ENCODE measurements at places on chromosomes 4 and X.

GRCh38 chrX:118528071-118528737 lies 32.6 kb downstream of the DOCK11 start:
- no peak for DNase-seq

DNA sequence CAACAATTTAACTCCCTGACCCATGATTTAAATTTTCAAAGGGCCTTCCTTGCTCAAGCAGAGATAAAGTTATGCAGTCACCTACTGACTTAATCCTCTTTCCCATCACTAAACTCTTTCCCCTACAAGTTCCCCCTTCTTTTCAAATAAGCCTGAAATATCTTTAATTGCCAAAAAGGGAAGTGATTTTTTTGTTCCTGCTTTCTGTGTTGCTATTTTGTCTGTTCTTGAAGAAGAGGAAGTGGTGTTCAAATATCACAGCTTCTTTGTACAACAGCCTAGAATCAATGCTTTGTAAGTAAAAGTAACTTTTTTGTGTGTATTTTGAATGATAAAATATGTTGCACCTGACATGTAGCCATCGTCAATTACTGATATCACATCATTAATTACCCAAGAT lies 595.9 kb downstream of the CENPC start:
- no peak for DNase-seq

DNA sequence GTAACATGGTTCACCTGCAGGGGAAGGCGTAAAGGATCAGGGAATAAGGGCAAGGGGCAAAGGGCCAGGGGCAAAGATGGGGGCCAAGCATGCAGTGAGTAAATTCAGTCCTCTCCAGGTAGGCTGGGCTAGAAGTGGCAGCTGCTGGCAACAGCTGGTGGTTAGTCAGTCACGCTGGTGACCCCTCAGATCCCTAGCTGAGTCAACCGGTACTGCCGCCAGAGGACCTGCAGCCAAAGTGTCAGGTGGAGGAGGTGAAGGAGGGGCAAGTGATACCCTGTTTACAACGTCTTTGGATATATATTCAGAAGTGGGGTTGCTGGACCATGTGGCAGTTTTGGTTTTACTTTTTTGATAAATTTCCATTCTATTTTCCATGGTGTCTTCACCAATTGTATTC lies 24.6 kb upstream of the NAP1L2 start:
- no peak for DNase-seq

DNA sequence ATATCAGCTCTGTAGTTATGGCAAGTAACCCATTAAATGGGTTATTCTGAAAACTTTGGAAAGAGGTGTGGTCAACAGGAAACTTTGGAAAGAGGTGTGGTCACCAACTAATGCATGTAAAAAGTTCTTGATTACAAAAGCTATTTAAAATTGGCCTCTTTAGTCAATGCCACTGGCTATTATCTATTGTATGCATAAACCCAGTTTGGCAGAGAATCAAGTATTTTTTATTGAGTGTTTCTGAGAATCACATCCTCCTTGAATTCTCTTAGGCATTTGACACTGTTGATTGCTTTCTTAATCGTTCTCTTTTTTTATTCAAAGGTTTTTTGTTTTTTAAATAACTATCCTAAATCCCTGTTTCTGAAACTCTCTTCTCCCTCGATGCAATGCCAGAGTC lies 7.5 kb downstream of the P2RY4 start:
- no peak for DNase-seq

DNA sequence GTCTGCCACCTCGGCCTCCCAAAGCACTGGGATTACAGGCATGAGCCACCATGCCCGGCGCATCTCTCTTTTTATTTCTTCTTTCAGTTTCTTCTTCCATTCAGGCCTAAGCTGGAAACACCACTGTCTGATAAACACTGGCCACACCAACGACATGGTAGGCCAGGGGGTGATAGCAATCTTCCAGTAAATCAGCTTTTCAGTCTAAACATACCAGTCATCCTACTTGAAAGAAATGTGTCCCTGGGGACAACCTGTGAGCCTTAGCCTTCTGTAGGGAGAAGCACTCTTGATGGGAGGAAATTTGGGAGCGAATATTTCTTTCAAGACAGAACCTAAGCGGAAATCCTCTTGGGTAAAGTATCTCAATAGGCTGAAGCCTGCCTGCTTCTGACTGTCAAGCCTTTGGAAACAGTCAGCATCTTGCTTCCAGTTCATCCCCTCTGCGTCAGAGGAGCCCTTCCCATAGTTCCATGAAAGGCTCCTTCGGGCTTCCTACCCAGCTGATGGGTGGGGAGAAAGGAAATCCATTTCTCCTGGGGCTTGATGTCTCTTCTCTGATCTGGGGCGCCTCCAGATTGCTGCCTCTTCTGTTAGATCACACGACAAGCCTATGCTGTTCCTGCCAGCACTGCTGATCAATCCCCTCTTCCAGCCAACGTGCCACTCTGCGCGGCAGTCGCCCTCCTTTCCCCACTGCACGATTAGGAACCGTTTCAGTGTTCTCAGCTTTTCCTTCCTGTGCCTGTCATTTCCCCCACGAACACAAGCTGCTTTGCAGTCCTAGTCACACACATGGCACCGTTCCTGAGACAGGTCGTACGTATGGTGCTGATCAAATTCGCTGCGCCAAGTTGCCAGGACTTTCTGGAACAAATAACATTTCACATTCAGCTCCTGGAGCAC lies 49.5 kb upstream of the CBR4 start:
- DNase-seq = no peak

GRCh38 chr4:170729897-170730296 lies 640.1 kb upstream of the AADAT start:
- no peak for DNase-seq

- DNase-seq = no peak
Observed at GRCh38 chrX:151702026-151702714, 6.9 kb downstream of the PRRG3 start.

DNA sequence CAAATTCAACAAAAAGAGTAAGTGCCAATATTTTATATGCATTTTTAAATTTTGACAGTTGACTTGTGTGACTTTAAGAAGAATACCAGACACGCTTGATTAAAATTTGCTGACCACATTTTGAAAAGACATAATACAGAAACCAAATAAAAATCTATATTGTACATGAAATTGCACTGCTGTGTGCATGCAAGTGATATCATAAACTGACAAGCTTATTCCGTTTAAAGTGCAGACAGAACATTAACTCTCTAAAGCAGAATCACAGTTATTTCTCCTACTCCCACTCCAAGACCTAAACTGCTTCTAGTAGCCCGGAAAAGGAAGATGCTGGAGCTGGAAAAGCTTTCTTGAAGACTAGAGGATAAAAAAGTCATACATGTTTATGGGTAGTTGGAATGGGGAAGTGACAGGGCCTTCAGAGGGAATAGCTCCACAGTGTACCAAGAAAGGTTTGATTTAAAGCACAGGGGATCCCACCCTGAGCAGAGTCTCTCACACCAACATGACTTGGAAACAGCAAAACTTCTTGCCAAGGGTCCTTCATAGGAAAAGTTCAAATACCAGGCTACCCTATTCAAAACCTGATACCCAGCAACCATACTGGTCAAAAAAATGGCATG lies 34.1 kb upstream of the NAF1 start:
- no peak for DNase-seq

DNA sequence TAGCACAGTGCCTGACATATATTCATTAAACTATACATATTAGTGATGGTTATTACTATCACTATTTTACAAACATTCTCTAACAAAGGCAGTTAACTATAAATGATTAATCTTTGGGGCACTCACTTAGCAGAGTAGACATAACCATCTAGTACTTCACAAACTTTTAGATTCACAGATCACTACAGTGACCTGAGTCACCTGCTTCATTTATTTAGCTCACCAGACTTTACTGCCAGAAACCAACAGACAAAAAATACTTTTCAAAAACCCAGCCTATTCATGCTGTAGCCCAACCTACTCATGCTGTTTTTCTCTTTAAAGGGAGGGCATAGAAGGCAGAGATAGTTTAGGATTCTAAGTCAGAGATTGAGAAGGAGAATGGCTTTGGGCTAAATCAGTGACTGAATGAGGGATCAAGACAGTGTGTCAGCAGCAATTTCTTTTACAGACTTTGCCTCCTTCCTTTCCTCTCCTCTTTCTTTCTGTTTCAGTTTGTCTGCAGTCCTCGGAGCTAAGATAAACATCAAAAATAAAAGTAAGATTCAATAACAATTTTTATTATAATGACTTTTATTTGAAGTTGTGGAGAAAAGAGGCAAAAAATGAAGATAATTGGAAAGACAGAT lies 34.7 kb upstream of the PDE5A start:
- DNase-seq = no peak

DNA sequence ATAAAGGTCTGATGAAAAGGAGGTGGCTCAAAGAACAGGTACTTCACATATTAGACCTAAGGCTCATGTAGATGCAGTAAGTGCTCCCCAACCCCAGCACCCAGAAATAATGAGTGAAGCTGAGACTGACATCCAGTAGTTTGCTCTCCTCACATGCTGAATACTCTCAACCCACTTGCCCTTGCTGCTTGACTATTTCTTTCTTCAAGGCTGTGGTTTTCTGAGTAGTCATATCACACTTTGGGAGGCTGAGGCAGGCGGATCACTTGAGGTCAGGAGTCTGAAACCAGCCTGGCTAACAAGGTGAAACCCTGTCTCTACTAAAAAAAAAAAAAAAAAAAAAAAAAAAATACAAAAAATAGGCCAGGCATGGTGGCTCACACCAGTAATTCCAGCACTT lies 51.5 kb upstream of the PRPS1 start:
- DNase-seq = no peak

DNA sequence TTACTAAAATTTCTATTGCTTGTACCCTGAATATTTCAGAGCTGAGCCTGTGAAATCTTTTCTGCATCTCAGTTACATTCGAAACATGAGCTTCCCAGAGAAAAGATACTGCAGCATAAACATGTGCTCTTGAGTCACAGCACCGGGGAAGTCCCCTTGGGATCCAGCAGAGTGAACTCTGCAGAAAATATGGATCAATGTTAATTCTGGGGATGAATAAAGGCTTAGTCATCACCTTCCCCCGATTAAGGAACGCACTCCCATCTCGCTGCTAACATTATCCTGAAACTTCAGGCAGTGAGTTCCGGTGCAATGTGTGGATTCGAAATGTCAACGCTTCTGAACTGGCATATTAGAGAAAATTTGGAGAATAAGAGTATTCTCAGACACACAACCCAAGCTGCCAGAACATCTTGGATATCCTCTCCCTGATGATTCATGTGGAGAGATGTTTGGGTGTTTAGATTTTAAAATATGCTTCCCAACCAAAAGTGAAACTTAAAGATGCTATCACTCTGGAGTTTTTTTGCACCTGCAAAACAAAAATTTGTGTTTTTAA lies 90.8 kb downstream of the IRF2 start:
- DNase-seq = no peak

- DNase-seq = no peak
Observed at GRCh38 chrX:47586043-47586787, 4.0 kb downstream of the TIMP1 start.

DNA sequence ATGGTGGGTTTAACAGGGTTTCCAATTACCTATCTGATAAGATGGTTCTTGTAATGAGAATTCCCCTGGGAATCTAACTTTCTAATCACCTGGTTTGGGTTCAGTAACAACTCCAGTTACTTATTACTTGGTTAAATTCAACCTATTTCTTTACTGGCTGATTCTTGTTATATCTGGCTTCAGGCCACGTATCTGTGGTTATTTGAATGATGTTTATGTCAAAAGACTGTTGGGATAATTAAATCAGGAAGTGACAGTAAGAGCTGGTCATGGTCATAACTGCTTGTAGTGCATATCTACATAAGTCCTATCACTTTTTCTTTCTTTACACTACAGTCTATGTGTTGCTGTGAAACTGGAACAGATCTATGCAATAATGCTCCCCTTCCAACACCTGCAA lies 108.1 kb downstream of the MID1 start:
- DNase-seq = no peak

DNA sequence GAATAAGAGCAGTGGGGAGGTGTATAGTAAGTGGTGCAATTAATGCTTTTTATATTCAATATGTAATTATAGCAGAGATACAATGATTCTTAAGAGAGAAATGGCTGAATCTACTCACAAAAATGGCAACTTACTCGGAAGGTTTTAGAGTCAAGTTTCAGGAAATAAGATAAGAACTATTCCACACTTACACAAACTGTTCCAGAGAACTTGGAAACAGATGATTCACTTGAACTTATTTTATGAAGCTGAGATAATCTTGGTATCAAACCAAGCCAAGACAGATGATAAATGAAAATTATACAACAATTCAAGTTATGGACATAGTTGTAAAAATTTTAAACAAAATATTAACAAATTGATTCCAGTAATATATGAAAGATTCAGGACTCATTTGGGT lies 311.3 kb upstream of the HS3ST1 start:
- DNase-seq = no peak

DNA sequence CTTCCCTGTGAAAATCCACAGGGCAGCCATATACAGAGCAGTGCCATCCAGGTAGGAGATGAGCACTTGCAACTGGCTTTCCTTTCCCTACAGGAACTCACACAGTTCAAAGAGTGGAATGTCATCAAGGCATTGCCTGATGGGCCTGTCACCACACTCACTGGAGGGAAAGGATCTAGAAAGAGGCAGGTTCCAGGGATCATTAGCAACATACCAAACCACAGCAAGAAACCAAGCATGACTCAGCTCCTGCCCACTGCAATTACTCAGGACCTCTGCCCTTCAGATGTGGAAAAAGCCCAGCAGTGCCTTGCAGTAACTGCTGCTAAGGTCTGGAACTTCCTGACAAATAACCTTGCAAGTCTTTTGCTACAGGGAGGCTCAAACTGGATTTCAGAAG lies 101.2 kb downstream of the ZNF674 start:
- no peak for DNase-seq

- DNase-seq = no peak
Observed at GRCh38 chrX:47529548-47529947, 31.5 kb upstream of the ARAF start.

DNA sequence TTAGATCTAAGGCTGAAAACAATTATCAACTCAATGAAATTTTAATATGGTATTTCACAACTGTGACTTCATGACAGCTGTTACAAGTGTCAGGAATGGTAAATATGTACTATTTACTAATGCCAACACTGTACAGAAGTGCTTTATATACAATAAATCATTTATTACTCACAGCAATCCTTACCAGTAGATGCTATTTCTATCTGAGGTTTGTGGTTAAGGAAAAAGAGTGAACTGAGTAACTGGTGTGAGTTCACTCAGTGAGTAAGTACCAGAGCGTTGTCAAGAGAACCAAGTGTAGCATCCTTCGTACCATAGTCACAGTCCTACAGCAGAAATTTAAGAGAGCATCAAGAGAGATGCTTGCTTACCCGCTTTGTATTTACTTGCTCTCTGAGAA lies 23.3 kb downstream of the MTHFD2L start:
- no peak for DNase-seq

DNA sequence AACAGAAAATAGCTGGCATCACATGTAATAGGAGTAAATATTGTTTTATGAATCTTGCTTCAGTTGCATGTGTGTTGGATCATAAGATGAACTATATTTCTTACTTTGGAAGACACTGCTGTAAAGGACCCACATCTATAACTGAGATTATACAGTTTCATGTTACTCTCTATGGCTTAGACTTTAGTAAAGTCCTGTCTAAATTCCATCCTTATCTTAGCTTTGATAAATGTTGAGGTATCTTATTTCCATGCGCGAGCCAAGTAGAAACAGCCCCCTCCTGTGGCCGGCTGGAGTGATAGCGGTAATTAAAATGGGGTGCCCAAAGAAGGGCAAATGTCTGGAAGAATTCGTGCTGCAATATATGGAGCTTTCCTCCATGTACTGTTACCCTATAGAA lies 43.0 kb downstream of the CCDC158 start:
- DNase-seq = no peak

- DNase-seq = no peak
Observed at GRCh38 chr4:2996415-2996814, 33.0 kb downstream of the GRK4 start.

GRCh38 chrX:130994671-130995070 lies 63.5 kb upstream of the ARHGAP36 start:
- DNase-seq = no peak

GRCh38 chrX:134806707-134807038 lies 148.4 kb upstream of the PLAC1 start:
- no peak for DNase-seq
